Omental fat pad (tissue), 4 donors: ENCODE measurements at places on chromosomes 11 and 22. TPM values are rescaled to one million over a fixed set of nuclear protein-coding genes. Genes with fewer than 3 reads are reported as not detected.

The ANO5 gene
- total RNA-seq = 3.7 TPM

The NPTXR gene
- total RNA-seq = 2.4 TPM

The FAM180B gene
- total RNA-seq = not detected

The OR52R1 gene
- total RNA-seq = not detected

The SERPINH1 gene
- 483 TPM for total RNA-seq

DNA sequence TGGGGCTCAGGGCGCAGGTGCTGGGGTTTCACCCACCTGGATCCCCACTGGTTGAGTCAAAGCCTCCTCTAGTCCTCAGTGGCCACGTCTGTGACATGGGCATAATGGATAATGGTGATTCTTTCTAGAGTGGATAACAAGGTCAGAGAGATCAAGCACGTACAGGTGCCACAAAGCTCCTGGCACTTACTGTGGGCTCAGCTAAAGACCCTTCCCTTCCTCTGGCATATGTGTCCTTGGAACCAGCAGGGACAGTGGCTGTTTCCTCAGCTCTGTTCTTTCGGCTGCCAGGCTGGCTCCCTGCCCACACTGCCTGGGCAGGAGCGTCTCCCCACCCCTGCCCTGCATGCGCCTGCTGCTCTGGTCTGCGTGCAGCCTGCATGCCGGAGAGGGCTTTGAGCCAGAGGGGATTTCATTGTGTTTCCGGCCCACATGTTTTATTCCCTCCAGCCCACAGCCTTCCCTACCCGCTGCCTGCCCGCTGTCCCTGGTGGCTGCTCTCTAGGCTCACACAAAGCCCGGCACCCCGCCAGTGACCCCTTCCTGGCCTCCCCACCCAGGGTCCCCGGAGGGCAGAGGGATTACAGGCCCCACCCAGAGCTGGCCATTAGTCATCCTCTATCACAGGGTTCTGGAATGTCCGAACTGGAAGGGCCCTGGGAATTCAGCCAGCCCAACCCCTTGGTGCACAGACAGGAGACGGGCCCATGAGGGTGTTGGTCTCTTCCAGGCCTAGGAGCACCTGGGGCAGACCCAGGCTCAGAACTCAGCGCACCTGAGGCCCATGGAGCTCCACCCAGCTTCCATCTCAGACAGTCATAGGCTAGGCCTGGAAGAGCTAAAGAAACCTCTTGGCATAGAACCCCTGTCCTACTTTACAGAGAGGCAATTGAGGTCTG is 55.3 kb upstream of the GCAT start:
- DNase-seq = peak; percentile 77

DNA sequence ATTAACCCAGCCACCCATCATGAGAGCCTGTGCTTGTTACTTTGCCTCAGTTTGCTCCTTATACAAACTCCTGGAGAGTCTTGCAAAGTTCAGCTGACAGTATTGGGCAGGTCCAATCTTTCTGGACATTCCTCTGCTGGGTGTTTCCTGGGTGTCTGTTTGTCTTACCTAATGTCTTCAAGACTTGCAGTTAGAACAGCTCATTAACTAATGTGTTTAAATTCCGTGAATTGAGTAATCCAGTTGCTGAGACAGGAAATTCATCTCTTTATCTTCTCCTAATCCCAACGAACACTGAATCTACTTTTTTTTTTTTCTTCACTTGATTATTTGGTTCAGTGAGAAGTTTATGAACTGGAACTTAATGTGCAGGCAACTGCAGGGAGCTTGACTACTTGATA is 20.6 kb downstream of the BCO2 start:
- no peak for DNase-seq

DNA sequence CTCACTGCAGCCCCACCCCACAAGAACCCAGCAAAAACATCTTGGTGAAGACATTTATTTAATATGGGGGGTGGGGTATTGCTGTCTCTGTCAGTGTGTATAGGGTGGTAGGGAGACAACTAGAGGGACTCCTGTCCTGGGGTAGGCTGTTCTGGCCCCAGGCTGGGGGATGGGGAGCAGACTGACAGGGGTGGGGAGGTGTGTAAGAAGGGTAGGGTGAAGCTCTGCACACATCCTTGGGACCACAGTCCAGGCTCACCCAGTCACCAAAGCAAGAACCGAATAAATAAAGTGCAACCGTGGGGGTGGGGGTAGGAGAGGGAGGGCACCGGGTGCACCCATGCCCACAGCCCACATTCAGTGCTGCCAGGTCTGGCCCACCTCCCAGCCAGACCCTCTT is 7.8 kb upstream of the HPX start:
- DNase-seq = no peak

DNA sequence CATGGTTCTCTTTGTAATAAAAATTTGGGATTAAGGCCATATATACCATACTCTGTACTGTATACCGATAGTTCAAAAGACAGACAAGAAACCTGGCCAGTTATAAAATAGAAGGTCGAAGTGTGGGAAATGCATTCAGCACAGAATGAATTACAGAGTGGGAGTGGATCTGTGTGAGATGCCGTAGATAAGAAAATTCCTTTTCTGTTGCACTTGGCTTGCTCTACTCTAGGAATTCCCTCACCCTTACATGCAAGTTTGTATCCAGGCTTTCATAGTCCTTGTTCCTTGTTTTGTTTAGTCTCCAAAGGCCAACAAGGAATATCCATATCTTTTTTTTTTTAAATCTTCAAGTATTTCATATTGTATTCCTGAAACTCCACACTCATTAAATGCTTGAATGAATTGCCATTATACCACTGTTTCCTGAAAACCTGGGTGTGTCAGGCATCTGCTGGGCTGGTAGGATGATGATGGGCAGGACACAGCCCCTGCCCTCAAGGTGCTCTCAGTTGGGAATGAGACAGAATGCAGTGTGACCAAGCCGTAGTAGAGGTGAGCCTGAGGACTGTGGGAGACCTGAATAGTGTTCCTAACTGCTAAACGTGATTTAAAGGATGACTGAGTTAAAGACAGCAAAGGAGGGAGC is 53.5 kb downstream of the TEAD1 start:
- DNase-seq = no peak

GRCh38 chr11:126185259-126186024 is 26.0 kb downstream of the RPUSD4 start:
- DNase-seq = no peak

GRCh38 chr22:46433318-46433717 is 97.8 kb downstream of the TRMU start:
- DNase-seq = no peak

DNA sequence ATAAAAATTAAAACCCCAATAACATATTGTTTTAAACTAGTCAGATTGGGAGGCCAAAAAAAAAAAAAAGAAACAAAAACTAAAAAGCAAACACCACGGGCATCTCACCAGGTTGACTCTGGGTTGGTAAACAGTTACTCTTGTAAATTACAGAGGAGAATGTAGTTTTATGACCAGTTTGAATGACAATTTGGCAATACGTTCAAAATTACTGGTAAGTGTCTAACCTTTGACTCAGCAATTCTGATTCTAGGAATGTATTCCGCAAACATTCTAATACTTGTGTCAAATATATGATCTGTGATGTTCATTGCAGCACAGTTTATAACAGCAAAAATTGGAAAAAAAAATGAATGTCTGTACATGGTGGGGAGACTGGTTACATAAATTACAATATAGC is 1376.0 kb downstream of the TBC1D22A start:
- DNase-seq = no peak

DNA sequence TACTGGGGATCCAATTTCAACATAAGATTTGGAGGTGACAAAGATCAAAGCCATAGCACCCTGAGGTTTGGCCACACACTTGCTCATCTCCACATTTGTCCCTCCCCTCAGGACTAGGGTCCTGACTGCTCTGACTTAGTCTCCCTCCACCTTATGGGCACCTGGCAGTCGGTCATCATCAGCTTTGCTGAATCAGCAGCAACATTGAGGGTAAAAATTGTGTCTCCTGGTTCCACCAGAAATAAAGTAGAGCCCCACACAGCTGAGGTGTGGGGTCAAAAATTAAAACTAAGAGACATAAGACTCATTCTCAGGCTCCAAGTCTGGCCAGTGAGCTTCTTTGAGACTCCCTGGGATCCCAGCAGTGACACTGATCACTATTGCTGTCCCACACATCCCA is 56.2 kb downstream of the GGTLC2 start:
- DNase-seq = no peak
